Retinal pigment epithelial cell (primary cell): ENCODE measurements at places on chromosomes 3 and 15.

DNA sequence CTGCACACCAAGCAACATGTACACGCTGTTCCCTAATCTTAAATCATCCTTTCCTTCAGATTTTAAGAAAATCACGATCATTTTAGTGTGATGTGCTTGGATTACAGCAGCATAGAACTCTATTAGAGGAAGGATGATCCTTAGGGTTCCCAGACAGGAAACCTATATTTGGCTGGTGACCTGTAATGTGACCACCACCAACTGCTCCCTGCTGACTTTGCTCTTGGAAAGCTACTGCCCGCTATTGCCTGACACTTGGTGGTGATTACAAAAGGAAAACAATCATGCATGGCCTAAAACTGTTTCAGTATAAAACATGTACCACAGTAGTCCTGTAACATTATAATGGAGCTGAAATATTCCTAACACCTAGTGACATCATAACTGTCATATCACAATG, 27.2 kb upstream of the LMOD3 start:
- no peak for DNase-seq

DNA sequence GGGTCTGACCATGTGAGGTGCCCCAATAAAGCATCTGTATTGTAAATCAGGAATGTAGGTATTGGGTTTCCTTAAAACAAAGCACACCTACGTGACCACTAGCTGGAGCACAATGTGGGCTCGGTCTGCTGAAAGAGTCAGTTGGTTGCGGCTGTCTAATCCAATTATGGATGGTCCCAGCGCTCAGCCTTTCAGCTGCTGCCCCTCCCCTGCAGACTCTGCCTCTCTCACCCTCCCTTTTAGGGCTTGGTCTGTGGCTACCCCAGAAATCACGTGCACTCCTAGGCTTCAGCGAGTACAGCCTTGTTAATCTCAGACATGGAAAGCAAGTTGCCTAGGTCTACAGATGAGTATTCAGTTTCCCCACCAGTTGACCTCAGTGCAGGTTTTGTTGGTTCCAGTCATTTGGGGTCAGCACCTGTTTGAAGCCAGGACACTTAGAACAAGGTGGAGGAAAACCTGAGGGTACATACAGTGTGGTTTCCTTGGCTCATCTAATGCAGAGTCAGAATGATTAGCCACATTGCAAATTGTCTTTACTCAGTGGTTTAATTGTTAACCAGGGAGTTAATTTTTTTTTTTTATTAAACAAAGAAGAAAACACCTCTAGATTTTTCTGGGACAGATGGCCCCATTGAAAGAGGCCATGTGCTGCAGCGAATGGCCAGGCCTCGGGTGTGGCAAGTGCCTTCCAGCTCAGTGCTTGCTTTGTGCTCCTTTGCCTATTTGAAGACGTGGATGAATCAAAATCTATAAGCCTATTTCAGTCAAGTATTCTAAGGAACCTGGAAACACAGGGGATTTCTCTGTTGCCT, 137.7 kb downstream of the IGF1R start:
- DNase-seq = peak; percentile 78

GRCh38 chr15:81573098-81573746, 199.2 kb upstream of the TMC3 start:
- no peak for DNase-seq

- DNase-seq = no peak
These were observed 259.3 kb downstream of the TBL1XR1 start for GRCh38 chr3:176937994-176938393.

- no peak for DNase-seq
These were observed 366.3 kb downstream of the FEZF2 start for GRCh38 chr3:62007036-62007435.

GRCh38 chr3:2822611-2823010, 287.6 kb downstream of the IL5RA start:
- no peak for DNase-seq

DNA sequence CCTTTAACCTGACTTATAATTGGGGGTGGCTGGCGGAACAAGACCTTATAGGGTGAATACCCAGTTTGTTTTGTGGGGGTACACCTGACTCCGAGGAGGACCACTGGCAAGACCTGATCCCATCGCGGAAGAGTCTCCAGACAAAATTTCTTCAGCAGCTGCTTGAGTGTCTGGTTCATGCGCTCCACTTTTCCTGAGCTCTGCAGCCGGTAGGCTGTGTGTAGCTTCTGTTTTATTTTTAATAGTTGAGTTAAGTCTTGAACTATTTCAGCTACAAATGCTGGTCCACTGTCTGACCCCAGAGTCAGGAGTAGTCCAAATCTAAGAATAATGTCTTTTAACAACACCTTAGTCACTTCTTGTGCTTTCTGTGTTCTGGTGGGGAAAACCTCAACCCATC, 21.2 kb upstream of the NOX5 start:
- DNase-seq = no peak

- no peak for DNase-seq
These were observed 220.9 kb upstream of the SUCLG2 start for GRCh38 chr3:67875338-67875737.

- no peak for DNase-seq
These were observed 18.6 kb downstream of the CMTM8 start for GRCh38 chr3:32257042-32257441.

DNA sequence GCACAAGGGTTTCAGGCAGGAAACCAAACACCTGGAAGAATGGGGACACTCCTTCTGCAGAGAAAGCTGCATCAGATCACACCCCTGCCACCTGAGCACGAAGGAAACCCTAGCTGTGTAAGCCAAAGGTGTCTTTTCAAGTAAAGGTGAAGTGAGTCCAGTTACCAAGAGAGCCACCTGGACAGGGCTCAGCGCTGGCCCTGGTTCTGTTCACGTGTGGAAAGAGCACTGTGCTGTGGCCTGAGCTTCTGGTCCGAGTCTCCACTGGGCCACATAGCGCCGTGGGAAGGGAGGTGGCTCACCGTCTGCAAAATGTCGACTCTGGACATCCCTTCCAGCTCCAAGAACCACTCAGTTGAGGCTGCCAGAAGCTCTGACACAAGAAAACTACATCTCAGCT, 151.1 kb downstream of the ADAMTS17 start:
- DNase-seq = no peak

DNA sequence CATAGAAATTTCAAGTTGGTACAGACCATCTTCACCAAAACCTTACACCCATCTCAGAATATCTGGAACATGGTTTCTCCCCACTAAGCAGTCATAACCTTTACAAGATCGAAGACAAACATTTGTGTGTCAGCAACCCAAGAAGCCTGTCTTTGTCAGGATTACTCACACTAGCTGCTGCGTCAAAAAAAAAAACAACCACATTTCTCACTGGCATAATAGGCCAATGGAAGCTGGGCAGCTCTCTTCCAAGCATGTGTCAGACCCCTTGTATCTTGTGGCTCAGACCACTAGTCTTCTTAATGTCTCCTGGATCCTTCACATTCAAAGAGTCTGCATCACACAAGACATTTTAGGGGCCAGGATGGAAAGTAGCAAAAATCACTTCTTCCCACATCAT, 266.9 kb upstream of the IGF1R start:
- no peak for DNase-seq

GRCh38 chr15:88744548-88745020, 58.7 kb upstream of the ACAN start:
- DNase-seq = no peak

DNA sequence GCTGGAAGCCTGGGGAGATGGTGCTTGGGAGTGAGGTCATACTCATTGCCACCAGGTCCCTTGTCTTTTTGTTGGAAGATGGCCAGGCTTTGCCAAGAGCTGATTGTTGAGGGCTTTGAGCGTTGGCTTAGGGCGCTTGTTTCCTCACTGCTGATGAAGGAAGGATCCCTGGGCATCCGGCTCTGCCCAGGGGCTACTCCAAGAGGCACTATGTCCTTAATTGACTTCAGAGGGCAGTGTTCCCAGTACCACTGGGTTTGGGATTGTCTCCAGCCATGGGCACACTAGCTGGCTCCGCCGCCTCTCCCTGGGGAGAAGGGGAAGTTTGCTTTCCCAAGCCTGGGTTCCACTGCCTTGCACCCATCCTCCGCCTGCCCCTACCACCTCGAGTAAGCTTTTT, 57.2 kb upstream of the RGMA start:
- no peak for DNase-seq

- DNase-seq = no peak
These were observed 21.0 kb downstream of the C2CD4A start for GRCh38 chr15:62087671-62088352.

GRCh38 chr15:76588811-76589747, 252.5 kb downstream of the ISL2 start:
- peak; percentile 37 for DNase-seq

- DNase-seq = no peak
These were observed 45.7 kb upstream of the AMOTL2 start for GRCh38 chr3:134419960-134420321.
